Glutamatergic neuron (in vitro differentiated cells): ENCODE measurements at places on chromosomes 13 and 19. TPM values are rescaled to one million over a fixed set of nuclear protein-coding genes. Genes with fewer than 3 reads are reported as not detected.

Gene ZNF723
- not detected for total RNA-seq

Gene CFAP97D2
- not detected for total RNA-seq

Gene TINCR
- total RNA-seq: 1.0 TPM

Gene FXYD1
- total RNA-seq: not detected

Gene KIR3DL1
- not detected for total RNA-seq

Gene ZNF560
- not detected for total RNA-seq

Gene GARIN5A
- total RNA-seq: 5.2 TPM

Gene C5AR2
- not detected for total RNA-seq

Gene ADGRE3
- not detected for total RNA-seq

Gene ETV2
- 1.3 TPM for total RNA-seq

Gene CRX
- not detected for total RNA-seq

Gene ZNF471
- total RNA-seq: 18.7 TPM
